Activated CD4-positive, alpha-beta T cell treated with anti-CD3 and anti-CD28 coated beads, Interleukin-2, amount 50 U/mL, for 16 hours (primary cell): ENCODE measurements at places on chromosomes 7 and 10.

DNA sequence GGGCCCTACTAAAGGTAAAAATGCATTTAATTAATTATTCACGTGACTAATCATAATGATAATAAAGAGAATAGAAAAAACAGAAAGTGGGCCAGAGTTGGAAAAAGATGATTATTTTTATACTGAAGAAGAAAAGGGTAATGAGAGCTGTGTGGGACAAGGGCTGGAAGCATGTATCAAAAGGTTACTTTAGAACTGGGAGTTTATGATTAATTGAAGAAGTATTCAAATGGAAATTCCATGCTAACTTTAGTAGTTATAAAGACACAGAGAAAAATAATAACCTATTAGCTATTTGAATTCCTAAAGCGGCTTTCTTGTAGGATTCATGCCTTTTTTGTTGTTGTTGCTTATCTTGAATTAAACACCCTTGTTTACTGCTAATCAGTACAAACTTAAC lies 49.9 kb downstream of the MKX start:
- DNase-seq = no peak

DNA sequence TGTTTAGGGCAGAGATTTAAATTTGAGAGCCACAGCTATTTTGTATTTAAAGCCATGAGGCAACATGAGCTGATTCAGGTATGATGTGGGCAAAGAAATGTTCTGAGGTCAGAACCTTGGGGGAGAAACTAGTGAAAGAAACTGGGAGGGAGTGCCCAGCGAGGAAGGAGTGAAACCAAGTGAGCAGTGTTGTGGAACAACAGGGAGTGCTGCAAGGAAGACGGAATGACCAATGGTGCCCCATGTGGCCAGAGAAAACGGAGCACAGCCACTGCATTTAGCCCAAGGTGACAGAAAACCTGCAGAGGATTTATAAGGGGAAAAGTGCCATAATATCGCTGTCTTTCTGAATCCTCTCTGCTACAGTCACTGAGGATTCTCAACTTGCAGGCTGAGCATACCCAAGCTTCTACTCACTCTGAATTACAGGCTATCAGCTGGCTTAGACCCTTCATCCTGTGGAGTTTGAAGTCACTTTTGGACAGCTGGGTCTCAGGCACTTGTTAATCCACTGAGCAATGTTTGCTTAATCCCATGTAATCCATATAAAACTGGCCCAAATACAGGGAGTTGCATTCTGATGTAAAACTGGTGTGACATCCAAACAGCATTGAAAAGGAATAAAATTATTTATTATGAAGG lies 777.3 kb downstream of the CCSER2 start:
- DNase-seq = no peak

- DNase-seq = no peak
Measured at GRCh38 chr10:43074409-43074808, 2.5 kb upstream of the RET start.

- no peak for DNase-seq
Measured at GRCh38 chr7:46663025-46663424, 742.0 kb upstream of the IGFBP3 start.

DNA sequence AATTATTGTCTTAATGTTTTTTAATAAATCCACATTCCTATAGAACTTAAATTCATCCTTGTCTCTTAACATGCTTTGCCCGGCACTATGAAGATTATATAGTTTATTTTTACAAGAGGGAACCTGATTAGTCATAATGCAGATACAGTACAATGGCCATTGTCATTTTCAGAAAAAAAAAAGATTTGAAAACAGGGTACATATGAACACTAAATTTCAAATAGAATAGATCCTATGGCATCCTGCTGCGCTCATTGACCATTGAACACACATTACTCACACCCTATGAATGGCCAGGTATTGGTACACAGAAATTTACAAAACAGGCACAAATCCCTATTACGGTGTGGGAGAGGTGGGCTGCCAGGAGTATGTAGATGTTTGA lies 2.0 kb upstream of the KLF6 start:
- no peak for DNase-seq

DNA sequence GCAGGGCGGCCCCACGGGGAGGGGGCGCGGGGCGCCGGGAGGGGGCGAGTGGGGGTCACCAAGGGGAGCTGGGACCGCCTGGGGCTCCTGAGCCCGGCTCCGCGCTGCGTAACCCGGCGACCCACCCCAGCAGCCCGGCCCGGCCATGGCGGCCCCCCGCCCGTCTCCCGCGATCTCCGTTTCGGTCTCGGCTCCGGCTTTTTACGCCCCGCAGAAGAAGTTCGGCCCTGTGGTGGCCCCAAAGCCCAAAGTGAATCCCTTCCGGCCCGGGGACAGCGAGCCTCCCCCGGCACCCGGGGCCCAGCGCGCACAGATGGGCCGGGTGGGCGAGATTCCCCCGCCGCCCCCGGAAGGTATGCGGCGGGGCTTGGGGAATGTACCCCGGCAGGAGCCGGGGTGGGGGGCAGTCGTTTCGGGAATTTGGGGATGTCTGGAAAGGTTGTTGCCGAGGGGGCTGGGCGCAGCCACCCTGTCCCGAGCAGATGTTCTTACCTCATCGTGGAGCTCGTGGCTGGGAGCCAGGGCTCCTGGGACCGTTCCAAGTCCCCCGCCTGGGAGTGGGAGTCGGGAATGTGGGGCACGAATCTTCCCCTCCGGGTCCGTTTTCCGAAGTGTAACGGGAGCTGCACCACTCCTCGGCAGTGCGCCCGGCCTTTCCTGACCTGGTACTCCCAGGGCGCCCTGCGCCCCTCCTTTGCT lies 431 bp downstream of the ZYX start:
- no peak for DNase-seq

DNA sequence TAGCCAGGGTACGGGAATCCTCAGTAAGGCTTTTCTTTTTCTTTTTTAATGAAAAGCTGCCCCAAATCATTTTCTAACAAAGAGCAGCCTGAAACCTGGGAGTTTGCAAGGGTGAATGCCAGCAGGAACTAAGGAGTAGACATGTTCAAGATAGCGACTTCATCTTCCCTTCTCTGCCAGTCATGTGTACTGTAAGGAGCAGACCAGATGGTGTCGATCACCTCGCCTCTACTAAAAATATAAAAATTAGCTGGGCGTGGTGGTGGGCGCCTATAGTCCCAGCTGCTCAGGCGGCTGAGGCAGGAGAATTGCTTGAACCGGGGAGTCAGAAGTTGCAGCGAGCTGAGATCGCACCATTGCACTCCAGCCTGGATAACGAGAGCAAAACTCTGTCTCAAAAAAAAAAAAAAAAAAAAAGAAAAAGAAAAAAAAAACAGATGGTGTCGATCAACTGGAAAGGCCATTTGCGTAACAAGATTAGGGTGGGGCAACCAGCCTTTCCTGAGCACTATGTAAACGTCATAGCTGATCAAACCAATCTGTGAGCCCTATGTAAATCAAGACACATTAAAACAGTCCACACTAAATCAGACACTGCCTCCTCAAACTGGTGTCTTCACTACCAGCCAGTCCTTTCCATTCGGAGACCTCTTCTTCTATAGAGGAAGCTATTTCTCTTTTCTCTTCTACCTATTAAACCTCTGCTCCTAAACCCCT lies 33.8 kb downstream of the NOLC1 start:
- no peak for DNase-seq

DNA sequence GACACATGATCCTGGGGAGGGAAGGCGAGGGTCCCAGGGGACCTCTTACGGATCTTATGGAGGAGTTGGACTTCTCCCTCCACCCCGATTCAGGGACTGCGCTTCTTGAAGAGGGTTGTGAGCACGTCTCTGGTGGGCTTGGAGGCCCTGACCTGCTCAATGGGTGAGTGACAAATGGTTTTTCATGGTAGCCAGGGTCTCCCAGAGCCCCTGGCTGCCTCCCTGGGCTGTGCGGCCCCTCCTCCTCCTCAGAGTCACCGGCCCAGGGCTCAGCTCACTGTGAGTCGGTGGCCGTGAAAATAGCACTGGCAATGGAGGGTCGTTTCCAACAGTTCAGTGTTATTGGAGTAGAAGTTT lies 26.6 kb downstream of the INPP5A start:
- no peak for DNase-seq

DNA sequence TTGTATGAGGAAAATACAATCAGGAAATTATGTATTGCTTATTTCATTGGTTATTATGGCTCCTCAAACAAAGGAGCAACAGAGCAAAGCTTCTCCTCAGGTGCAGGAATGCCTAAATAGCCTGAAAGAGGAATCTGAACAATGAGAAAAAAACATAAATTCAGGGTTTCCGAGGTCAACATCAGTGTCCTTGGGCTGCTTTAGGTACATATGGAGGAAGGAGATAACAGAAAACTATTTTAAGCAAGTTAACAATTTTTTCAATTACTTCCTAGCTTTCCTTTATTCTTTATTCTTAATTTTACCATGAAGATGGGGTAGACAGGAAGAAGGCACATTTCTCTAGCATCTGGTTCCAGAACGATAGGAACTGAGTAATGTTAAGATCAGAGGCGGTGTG lies 14.0 kb downstream of the SLC16A9 start:
- DNase-seq = no peak
